ENCODE measurements at places on chromosomes 5 and 9. TPM values are rescaled to one million over a fixed set of nuclear protein-coding genes. Genes with fewer than 3 reads are reported as not detected.

Gene TAS2R1
- not detected for total RNA-seq

Gene GLRA1
- not detected for total RNA-seq

Gene ELOVL7
- total RNA-seq: 7.2 TPM

Gene SURF6
- total RNA-seq: 21.5 TPM

Gene ADAMTS13
- total RNA-seq: 0.65 TPM

Gene SLC6A18
- total RNA-seq: not detected

Gene SLC34A1
- not detected for total RNA-seq

Gene MAPKAP1
- total RNA-seq: 95.6 TPM

Gene FOXD4
- total RNA-seq: 0.10 TPM

Gene TMEM215
- total RNA-seq: not detected

Gene GRXCR2
- total RNA-seq: not detected

Gene RANBP3L
- total RNA-seq: not detected

Gene OBP2A
- not detected for total RNA-seq

Gene PTGS1
- total RNA-seq: 3.4 TPM

Gene CCL21
- total RNA-seq: not detected

Gene TPM2
- 265 TPM for total RNA-seq

Gene ANKRD55
- total RNA-seq: not detected

Gene KIF4B
- 0.03 TPM for total RNA-seq

Gene LPAR1
- 30.9 TPM for total RNA-seq

Gene PDCD1LG2
- total RNA-seq: 22.9 TPM

Gene WNT8A
- not detected for total RNA-seq

Gene CER1
- not detected for total RNA-seq

Gene PCDHB3
- total RNA-seq: 0.03 TPM

Gene SPATA31A3
- total RNA-seq: not detected

Gene GRIN1
- total RNA-seq: 0.17 TPM

Gene CATSPER3
- 0.10 TPM for total RNA-seq

Gene PRDM12
- not detected for total RNA-seq

Gene PPP3R2
- not detected for total RNA-seq

Gene KYAT1
- total RNA-seq: 13.2 TPM

Gene DAP
- total RNA-seq: 83.5 TPM

Gene SAXO1
- total RNA-seq: not detected

Gene STC2
- total RNA-seq: 10.2 TPM

Gene COL5A1
- total RNA-seq: 4.8 TPM

Data from foreskin keratinocyte (primary cell).